ENCODE measurements at places on chromosomes 11 and 22.

DNA sequence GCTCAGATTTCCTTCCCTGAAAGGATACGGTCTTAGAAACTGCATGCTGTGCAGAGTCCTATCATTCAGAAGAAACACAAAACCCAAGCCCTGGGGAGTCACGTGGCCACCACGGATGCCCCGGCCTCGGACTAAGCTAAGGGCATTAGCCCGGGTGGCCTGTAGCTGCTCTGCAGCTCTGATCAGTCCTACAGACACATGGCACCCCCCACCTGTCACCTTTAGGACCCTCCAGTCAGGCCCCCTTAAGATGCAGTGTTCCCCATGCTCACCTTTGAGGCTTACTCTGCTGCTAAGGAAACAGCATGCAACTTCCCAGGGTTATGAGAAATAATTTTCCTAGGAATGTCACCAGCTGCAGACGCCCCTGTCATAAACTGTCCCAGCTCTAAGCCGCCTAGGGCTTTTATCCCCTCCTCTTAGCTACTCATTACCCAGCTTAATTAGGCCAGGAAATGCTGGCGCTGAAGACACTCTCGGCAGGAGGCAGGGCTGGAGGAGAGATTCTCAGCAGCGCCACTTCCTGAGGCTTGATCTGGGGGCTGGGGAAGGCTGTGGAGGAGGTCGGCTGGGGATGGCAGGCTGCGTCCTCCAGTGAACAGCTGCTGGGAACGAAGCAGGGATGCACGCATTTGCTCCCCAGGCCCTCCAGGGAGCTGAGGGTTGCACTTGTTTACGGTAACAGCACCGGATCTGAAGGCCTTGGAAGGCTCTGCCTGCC, 47.2 kb upstream of the ADA2 start:
- DNase-seq: no peak

DNA sequence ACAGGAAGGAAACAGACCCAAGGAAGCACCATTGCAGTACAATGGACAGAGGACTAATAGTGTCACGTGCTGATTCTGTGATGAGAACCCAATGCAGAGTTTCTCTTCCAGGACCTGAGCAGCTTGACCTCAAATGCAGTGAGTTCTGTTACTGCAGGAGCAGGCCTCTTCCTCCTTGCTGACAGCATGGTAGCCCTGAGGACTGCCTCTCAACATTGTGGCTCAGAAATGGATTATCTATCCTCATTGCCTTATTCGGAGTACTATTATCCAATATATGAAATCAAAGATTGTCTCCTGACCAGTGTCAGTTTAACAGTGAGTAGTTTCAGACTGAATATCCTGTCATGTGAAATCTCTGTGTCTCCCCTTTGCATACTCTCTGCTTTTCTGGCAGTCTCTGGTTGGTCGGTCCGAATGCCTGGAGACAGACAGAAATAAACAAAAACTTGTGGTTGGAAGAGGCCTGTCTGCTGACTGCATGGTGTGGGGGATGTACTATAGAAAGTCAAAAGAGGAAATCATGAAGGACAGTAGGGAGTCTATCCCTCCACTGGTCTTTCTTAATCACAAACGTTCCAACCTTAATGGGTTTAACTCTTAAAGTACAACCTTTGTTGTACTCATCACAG, 6.9 kb upstream of the MS4A14 start:
- no peak for DNase-seq

DNA sequence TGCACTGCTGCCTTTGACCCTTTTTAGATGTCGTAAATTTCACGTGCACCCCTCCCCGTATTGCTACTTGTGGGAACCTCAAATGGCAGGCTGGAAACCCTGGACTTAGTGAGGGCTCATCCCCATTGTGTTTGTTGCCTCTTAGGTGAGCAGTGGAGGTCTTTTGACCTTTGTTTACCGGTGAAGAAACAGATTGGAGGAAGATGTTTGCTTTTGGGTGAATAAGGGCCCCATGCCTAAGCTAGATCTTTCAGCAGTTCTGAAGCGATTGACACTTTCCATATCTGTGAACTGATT, 782 bp downstream of the SMARCB1 start:
- DNase-seq: no peak

- DNase-seq: no peak
These were observed at the start of gene NOX4 for GRCh38 chr11:89490981-89491690. Gene NOX4, minus strand, starts transcription at chr11:89491375. Its CDS starts 129 bp downstream, at chr11:89491246.

GRCh38 chr11:45635907-45636306, 29.5 kb downstream of the CHST1 start:
- DNase-seq: no peak

DNA sequence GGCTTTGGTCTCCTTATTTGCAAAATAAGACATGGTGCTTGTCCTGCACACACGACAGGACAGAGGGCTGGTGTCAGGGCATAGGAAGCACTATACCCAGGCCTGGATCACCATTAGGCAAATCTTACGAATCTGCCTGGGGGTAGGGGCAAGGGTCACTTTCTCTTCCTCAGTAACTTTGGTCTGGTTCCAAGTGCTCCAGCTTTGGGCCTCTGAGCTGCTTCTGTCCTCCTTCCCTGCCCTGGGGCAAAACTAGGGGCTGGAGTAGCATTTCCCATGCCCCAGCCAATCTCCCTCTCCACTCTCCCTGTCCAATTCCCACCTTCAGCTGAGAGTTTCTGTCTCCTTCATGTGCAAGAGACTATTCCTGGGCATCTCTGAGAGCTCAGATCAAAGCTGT, 123.7 kb upstream of the NECTIN1 start:
- DNase-seq: no peak

DNA sequence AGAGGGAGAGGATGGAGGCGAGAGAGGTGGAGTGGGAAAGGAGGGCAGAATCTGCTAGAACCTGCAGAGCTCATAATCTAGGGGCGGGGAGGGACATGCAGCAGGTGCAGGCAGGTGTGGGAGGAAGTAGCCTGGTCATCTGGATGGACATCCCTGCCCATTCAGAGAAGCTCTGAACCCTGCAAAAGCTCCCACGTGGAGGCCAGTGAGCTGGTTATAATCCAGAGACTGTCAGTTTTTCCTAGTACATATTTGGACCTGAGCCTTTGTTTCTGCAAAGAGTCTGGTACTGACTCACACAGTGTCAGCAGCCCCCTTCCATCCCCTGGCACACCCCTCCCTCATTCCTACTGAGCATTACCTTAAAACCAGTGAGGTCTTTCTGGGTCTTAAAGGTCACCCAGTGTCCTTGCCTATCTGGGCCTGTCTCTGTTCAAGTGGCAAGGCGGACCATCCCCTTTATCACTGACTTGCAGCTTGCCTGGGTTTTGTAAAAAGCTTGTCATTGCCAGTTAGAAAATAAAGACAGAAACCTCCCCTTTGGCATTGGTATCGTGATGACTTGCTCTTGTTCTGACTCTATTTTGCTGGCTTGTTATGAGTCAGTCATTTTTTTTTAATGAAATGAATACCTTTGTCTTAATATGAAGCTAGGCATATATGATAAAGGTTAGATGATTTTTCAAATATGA, 26.1 kb downstream of the PTPRJ start:
- no peak for DNase-seq

DNA sequence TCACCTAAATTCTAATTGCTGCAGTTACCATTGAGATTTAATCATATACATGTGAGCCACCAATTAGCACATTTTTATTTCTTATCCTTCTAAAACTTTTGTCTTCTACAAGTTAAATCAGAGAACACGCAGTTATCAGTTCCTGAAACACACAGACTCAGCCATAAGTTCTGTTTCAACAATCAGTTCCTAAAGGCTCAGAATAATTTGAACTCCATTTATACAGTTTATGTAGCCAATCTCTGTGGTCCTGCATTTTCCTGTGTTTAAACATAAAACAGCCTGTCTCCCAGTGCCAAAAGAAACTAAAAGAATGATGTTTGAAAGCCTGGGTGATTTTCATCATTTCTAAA, 2.9 kb downstream of the PLAAT3 start:
- no peak for DNase-seq

- DNase-seq: no peak
These were observed 83.0 kb downstream of the INSC start for GRCh38 chr11:15197696-15198095.

- no peak for DNase-seq
These were observed 73.3 kb downstream of the ETS1 start for GRCh38 chr11:128513915-128514681.

- no peak for DNase-seq
These were observed 35.6 kb upstream of the DDI1 start for GRCh38 chr11:104000798-104001197.

DNA sequence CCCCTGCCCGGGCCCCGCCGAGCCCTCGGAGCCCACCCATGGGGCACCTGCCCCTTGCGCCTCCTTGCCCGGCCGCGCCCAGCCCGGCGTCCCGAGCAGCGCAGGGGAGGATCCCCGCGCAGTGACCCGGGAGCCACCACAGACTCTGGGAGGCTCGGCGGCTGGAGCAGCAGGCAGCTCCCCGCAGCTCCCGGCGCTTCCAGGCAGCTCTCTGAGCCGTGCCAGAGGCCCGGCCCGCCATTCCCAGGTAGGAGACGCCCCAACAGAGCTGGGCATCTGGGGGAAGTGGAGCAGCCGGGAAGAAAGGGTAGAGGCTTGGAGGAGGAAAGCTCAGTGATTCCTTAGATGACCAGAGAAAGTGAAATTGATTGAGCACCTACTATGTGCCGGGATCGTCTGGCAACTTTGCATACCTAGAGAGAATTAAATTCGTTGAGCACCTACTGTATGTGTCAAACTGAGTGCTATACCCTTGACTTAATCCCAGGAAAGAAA, 670 bp downstream of the RASD2 start:
- no peak for DNase-seq

- no peak for DNase-seq
These were observed 1.9 kb upstream of the P2RY6 start for GRCh38 chr11:73270016-73270854.

DNA sequence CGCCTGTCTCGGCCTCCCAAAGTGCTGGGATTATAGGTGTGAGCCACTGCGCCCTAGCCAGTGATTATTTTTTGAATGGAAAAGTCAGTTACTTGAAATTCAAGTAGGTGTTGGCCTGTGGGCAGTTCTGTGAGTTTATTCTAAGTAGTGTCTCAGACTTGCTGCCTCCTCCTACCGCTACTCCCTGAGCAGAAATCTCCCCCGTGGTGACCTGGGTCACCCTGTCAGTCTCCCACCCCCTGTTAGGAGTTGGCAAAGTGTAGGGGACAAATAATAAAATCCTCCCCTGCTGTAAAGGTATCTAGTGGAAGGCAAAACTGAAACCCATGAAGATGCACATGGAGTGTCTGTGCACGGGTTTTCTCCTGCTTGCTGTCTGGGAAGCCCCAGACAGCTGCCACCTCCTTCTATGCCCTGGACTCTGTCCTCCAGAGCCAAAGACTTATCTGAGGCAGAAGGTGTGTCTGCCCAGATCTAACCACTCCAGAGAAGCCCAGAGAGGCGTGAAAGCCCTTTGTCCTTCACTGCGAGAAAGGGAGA, 26.3 kb downstream of the SNAP29 start:
- DNase-seq: no peak

- DNase-seq: no peak
These were observed 75.9 kb downstream of the FAM83F start for GRCh38 chr22:40070701-40071100.

GRCh38 chr11:94533696-94534630, 9.8 kb upstream of the FUT4 start:
- DNase-seq: no peak

GRCh38 chr11:61290905-61291690, 4.0 kb downstream of the VWCE start:
- no peak for DNase-seq

DNA sequence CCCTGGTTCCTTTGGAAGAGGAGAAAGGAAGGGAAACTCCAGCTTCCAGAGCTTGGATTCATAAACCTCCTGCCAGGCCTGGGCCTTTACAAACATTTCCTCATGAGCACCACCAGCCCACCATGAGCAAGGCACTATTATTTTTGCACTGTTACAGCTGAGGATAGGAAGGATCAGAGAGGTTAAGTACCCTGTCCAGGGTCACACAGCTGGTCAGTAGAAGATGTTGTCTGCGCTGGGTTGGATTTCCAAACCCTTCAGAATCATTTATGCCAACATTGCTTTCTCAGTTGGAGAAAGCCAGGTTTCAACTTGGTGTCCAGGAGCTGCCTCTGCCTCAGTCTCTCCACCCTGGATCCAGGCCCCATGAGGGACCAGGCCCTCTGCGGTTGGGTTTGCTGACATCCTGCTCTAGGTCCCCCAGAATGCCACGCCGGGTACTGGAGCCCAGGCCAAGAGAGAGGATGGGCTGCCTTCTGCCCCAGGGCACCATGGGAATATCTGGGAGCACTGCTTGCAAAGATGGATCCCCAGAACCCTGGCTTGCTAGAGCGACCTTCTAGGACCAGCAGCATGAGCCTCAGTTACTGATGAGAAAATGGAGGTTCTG, 29.7 kb upstream of the SHISAL1 start:
- DNase-seq: no peak

- no peak for DNase-seq
These were observed 177.1 kb upstream of the RAG2 start for GRCh38 chr11:36775130-36775529.

DNA sequence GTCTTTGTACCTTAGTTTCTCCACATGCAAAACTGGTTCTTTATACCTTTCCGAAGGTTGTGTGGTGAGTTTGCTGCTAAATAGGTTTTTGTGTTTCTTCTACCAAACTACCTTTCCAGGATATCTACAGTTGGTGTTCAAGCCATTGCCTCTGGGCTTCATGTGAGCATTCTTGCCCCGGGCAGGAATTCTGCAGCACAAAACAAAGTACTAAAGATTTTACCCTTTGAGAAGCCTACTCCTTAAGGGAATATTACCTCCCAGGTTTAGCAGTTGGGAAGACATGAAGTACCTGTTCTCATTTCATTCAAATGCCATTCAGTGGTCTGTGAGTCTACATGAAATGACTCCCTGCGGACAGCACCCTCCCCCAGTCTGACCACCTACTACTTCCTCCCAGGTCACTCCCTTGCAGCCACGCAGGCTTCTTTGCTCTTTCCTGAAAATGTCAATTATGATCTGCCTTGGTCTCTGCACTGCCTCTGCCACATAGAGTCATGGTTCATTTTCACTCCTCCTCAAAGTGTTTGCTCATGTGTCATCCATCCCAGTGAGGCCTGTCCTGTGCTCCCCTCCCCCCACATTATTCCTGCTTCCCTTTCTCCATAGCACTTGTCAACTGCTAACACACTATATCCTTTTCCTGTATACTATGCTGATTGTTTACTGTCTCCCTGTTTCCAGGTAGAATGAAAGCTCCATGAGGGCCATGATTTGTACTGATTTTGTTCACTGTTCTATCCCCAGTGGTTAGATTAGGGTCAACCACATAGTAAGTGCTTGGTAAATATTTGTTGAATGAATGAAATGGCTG, 36.9 kb downstream of the PACS1 start:
- no peak for DNase-seq

DNA sequence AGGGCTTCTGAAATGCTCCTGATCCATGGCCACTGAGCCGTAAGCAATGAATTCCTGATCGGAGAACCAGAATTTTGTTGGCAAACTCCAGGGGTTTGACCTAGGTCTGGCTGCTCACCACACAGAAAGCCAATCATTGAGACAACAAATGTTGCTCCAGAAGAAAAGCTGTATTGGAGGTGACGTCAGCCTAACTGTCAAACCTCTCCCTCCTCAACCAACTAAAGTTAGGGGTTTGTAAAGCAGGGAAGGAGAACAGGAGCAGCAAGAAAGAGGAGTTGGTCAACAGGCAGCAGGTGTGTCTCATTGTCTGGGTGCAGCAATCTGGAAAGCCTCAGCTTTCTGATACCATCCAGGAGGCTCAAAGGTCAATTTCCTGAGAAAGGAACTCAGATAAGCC, 133.7 kb upstream of the SEZ6L start:
- no peak for DNase-seq

GRCh38 chr11:59267196-59267595, 54.5 kb upstream of the MPEG1 start:
- no peak for DNase-seq

GRCh38 chr11:97158243-97158642, 768.4 kb downstream of the JRKL start:
- no peak for DNase-seq
